Stromal cell of bone marrow (primary cell): ENCODE measurements at places on chromosomes 2 and 18.

GRCh38 chr2:215532844-215533243, 97.0 kb upstream of the FN1 start:
- DNase-seq = no peak

- no peak for DNase-seq
These were observed 7.2 kb downstream of the PMS1 start for GRCh38 chr2:189791338-189792042.

DNA sequence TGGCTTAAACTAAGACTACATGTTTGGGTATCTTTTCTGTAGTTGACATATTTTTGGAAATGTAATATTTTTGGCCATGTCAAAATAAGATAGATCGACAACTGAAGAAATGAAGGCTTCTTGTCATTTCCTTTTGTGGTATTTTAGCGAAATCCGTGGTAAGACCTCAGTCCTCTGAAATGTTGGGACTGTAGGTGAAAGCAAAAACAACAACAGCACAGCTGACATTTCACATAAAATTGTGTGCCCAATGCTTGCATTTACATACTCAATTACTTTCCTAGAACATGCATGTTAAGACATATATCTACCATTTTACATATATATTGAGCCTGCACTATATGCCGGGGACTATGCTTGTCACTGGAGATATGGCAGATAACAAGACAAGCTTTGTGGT, 50.2 kb downstream of the SPP2 start:
- DNase-seq = no peak

GRCh38 chr2:3759761-3760160, 56.4 kb downstream of the DCDC2C start:
- no peak for DNase-seq
